ENCODE measurements at places on chromosomes 3 and 15.
A peak's percentile ranks its signal among the peaks of the same experiment; 100 is the strongest.

DNA sequence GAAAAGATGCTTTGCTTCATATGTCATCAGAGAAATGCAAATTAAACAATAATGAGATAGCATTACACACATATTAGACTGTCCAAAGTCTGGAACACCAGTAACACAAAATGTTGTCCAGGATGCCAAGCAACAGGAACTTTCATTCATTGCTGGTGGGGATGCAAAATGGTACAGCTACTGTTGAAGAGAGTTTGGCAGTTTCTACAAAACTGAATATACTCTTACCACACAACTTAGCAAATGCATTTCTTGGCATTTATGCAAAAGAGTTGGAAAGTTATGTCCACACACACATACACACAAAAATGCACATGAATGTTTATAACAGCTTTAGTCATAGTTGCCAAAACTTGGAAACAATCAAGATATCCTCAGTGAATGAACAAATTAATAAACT lies 195.2 kb upstream of the MME start:
- DNase-seq, result no peak

- no peak for DNase-seq
These were observed 255.6 kb upstream of the SATB1 start for GRCh38 chr3:18680758-18681157.

DNA sequence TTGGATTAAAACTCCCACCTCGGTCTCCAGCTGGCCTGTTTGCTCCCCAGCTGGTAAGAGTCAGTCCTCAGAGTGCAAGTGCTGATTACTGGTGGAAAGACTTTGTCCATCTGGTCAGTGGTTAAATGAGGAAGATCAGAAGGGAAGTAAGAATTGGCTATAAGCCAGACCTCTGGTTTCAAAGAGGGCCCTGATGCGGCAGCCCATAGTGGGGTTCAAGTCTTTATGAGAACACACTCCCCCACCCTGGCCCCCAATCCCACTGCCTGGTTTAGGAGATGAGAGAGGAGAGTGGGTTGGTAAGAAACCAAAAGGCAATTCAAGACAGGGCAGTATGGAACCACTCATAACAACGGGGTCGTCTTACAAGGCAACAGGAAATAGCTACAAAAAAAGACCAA lies 65.0 kb downstream of the FRMD4B start:
- DNase-seq, result no peak

DNA sequence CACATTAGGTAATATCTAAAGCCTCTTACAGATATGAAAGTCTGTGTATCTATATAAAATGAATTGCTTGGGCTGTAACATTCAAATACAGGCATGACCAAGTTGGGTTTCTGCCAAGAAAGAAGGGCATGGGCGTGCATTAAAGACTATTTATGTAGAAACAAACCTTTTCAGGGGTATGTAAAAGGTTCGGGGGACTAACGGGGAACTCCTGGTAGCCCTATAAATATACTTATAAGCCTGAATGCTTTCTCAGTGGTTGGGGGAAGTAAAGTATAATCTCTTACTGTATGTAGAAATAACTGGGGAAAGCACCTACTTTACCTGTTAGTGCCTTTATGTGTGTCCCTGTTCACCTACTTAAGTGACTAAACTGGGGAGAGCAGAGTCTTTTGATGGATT lies 154.5 kb upstream of the TBL1XR1 start:
- DNase-seq, result no peak

DNA sequence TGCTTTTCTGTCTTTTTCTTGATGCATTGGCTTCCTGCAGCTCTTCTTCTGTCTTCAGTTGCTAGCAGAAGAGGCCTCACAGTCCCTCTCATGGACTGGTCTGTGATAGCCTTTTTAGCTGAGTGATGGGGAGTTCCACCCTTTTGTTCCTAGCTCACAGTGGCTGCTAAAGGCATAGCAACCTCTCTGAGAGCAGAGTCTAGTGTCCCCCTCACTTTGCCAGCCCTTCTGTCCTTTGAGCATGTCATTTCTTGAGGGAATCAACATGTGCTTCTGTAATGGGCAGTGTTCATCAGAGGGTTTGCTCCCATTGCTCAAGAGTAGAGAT lies 44.4 kb downstream of the GAP43 start:
- no peak for DNase-seq

DNA sequence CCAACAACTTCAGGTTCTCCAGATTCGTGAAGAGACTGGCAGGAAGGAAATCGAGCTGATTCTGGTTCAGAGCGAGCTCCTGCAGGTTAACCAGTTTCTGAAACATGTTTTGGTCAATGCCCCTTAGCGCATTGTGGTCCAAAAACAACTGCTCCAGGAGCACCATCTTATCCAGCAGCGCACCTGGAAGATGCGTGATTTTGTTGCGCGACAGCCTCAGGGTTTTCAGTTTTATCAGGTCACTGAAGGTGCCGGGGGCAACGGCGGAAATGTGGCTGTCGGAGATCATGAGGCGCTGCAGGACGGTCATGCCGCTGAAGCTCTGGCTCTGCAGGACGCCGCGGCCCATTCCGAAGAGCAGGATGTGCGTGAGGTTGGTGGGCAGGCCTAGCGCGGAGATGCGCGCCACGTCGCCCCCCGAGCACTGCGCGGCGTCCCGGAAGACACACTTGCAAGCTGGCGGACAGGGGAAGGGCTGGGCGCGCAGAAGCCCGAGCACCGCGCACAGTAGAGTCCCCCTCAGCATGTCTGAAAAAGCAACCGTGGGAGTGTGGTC lies 1.2 kb downstream of the GP5 start:
- DNase-seq, result no peak

GRCh38 chr3:11159421-11159904 lies 5.2 kb downstream of the HRH1 start:
- DNase-seq, result no peak

DNA sequence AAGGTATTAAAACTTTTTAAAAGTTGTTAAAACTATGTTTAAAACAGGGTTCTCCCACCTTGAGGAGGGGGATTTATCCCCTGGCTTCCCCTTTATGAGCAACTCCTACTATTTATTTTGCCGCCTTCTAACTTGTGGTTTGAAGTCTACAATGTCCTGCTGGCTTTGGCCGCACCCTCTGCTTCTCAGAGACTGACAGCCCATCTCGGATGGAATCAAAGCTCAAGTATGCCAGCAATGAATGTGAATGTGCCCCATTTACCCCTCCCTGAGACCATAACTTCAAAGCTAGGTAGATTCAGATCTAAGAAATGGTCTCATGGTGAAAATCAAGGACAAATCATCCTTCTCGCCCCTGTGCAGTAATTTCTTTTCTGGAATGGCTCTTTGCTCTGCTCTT lies 10.3 kb downstream of the ZBTB38 start:
- no peak for DNase-seq

- DNase-seq, result no peak
These were observed 82.3 kb upstream of the MFGE8 start for GRCh38 chr15:88995449-88995848.

DNA sequence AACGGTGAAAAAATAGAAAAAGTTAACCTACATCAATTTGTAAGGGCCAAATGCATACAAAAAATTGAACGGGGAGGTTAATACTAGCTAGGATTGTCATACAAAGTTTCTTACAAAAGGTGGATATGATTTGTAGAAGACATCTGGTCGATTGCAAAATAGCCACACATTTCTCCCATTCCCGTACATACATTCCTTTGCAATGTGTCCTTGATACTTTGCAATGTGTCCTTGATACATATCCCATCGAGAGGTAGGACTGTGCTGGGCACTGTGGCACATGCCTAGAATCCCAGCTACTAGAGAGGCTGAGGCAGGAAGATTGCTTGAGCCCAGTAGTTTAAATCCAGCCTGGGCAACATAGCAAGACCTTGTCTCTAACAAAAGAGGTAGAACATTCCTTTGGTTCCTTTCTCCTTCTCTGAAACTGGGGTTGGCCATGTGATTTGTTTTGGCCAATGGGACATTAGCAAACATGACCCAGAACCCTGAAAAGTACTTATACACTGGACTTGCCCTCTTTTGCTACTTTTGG lies 9.5 kb downstream of the TTBK2 start:
- no peak for DNase-seq

- DNase-seq, result peak; percentile 27
These were observed 40.0 kb upstream of the IL12A start for GRCh38 chr3:159948429-159949144.

DNA sequence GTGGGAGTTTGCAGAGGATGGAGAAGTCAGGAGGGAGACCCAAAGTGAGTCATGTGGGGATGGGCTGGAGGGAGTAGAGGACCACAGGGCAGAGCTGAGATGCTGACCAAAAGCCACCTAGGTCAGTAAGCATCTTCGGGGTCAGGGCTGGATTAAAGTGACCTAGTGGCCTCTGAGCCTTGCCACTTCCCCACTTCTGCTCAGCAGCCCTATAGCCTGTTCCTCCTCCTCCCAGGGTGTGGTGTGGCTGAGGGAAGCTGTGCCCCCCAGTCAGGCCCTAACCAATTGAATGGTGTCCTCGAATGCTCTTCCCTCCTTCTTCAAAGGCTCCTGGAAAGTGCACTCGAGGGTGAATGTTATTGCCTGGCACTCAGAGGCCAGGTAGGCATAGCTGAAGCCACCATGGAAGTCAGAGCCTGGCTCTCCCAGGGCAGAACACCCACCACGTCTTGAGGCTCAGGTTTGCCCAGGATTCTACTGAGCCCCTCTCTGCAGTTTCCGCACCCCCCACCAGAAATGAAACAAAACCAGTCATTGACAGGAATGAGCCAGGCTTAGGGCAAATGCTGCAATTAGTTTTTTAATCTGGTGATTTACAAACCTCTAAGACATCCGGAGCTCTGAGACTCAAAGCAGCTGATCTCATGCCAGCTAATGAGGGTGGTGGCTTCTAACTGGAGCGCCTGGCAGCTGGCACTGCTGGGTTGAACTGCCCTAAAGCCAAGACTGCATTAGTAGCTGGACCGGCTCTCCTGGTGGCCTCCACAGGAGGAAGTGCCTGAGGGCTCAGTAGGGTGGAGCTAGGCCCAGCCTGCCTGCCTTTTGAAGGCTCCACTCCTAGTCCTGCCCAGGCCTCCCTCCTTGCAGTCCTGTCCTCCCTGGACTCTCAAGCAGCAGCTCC lies 26.0 kb upstream of the VIPR1 start:
- DNase-seq, result no peak

GRCh38 chr3:187636528-187636927 lies 33.7 kb downstream of the SST start:
- DNase-seq, result no peak

DNA sequence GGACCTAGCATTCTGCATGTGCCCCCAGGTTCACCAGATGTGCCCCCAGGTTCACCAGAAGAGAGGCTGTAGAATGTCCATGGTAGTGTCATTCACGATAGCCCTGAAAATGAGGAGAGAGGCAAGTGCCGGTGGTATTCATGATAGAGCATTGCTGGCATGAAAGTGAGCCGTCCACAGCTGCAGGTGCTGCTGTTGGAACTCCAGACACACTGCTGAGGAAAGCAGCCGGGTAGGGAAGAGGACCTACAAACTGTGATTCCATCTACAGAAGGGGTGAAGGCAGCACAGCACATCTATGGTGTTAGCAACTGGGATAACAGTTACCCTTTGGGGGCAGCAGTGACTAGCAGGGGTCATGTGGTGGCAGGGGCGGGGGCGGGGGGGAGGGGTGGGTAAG lies 125.0 kb upstream of the PLXNA1 start:
- no peak for DNase-seq

GRCh38 chr3:138890555-138891187 lies 55.9 kb upstream of the PIK3CB start:
- DNase-seq, result no peak

- no peak for DNase-seq
These were observed 150.1 kb downstream of the FGF12 start for GRCh38 chr3:192577271-192577670.

DNA sequence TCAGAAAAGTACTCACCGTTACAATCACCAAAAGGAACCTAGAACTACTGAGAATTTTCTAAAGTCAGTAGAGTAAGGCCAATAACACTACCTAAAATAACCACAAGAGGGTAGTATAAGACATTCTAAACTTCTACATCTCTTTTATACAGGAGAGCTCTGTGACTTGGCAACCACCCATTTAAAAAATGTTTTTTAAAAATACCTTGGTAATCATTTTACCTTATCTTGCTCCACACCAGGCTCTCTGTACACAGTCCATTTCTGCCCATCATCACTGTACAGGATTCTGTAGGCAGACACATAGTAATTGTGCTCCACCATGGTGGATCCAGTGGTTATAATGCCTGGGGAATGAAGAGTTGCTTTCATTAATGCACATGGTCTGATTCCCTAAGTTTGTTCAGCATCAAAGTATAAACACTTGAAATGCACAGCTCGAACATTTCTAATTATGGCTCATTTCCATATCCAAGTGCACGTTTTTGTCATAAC lies 54.5 kb downstream of the ST3GAL6 start:
- DNase-seq, result peak; percentile 34

GRCh38 chr3:44041726-44042125 lies 200.0 kb upstream of the TOPAZ1 start:
- no peak for DNase-seq

- DNase-seq, result no peak
These were observed 16.4 kb upstream of the ANKRD34C start for GRCh38 chr15:79265987-79266579.

DNA sequence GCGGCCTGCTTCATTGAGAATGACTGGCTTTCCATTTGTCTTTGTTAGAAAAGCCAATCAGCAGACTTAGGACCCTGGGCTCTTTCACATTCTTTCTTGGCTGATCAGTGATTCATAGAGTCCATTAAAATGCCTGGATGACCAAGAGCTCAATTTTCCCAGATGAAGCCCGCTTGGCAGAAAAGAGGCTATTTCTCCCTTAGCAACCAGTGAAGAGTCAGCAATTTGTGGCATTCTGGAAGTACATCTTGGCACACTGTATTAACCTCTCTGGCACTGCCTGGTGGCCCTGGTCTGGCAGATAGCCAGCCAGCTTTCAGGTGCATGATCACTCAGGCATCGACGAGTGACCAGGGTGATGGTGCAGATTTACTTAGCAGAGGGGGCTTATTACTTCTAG lies 145.7 kb upstream of the PLAAT1 start:
- DNase-seq, result no peak

DNA sequence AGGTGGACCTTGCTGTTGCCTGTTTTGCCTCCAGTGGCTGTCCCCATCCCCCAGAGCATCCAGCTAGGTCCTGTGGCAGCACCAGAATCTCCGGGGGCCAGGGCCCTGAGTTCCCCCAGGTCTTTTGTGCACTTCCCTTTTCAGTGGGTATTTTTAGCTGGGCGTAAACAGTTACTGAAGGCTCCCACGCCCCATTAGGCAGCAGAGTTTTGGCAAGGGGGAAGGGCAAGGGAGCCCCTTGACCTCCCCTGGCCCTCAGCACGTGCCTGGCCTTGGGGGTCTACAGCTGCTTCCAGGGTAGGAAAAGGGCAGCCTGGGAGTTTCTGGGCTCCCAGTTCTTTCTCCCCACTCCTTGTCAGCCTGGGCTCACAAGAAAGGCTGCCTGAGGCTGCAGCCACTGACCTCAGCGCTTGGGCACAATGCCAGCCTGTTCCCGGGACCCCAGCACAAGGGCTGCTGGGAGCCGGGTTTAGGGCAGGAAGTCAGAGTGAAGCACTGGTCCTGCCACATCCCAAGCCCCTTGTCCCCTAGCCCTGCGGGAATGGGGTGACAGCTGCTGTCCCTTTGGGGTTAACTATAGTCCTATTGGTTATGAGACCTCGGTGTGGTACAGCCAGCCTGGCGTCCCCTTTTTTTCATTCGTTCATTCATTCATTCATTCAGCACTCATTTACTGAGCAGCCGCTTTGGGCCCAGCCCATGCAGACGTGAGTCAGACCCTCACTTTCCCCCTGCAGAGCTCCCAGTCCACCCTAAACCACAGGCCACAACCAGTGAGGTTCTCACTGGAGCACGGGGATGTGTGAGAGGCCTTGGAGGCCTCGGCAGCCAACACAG lies 8.4 kb downstream of the CSK start:
- DNase-seq, result peak; percentile 93
